Activated naive CD8-positive, alpha-beta T cell treated with anti-CD3 and anti-CD28 coated beads for 36 hours (primary cell): ENCODE measurements at places on chromosomes 16 and 17.

DNA sequence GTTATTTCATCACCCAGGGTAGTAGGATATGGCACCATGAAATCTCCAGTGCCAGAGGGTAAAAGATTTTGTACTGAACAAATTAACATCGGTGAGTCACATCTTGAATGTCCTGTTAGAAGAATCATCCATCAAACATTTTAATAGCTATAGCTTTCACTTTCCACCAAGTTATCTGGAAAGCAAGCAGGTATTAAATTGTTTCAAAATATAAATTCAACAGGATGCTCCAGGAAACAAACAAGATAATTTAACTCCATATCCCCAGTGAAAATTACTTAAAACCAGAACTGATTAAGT is 2.4 kb downstream of the VEZF1 start:
- DNase-seq: no peak

DNA sequence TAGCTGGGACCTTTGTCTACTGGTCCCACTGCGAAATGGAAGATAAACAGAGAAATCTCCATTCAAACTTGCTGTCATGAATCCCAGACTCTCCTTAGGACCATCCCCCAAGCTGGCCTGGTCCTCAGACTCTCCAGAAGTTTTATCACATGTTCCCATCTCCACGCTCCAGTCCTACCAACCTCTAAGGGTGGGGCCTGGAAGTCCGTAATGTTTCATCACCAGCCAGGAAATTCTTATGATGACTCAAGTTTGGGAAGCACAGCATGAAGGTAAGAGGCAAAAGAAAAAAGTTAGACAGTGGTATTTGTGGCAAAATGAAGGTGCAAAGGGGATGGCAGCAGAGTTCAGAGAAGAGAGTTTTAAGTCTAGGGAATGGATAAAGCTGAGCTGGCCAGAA is 52.7 kb downstream of the ZNF18 start:
- no peak for DNase-seq

DNA sequence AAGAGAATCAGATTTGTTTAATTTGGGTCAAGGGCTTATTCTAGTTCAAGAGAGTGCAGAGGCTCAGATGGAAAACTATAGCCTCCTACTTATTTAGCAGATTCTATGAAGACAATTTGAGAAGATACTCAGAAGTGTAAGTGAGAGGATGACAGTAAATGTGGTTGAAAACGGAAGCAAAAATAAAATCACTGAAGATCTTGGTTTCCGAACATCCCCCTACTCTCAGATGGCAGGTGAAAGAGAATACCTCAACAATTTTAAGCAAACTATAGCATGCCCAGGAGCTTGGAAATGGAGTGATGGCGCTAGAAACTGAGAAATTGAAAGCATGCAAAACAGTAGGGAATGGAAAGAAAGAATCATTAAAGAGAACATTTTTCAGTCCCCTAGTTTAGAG is 705.5 kb upstream of the CDH8 start:
- no peak for DNase-seq

DNA sequence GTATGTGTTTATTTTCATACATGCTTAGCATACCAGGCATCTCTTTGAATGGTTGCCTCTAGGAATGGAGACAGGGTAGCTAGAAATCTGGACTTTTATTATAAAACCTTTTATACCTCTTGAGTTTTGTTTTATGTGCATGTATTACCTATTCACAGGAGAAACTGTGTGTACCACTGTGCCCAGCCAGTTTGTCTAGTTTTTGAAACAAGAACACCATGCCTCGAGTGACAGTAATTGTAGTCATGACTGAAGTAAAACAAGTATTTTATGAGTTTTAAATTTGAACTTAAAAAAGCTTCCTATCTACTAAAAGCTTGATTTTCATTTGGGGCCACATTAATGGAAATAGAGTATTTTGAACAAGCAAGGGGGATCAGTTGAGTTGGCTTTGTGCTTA is 57.4 kb downstream of the SNTB2 start:
- no peak for DNase-seq

DNA sequence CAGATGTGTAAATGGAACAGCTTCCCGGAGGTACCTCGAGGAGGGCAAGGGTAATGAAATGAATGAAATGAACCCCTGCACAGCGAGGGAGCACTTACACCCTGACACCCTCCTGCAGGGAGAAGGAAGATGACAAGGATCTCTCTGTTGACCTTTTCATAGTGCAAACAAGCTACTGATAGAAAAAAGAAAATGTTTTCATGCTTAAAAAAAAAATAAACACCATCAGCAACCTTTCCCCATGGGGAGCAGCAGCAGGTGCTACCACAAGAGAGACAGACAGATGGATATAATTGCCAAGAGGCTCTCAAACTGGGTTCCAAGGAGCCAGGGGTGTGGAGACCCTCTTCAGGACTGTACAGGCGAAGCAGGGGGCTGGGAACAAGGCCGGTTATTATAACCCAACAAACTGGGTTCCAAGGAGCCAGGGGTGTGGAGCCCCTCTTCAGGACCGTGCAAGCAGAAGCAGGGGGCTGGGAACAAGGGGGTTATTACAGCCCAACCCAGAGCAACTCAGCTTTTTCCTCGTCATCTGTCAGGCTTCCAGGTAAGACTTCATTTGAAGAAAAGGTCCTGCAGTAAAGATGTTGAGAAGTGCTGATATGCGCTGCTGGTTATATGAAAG is 718 bp upstream of the RPH3AL start:
- no peak for DNase-seq

DNA sequence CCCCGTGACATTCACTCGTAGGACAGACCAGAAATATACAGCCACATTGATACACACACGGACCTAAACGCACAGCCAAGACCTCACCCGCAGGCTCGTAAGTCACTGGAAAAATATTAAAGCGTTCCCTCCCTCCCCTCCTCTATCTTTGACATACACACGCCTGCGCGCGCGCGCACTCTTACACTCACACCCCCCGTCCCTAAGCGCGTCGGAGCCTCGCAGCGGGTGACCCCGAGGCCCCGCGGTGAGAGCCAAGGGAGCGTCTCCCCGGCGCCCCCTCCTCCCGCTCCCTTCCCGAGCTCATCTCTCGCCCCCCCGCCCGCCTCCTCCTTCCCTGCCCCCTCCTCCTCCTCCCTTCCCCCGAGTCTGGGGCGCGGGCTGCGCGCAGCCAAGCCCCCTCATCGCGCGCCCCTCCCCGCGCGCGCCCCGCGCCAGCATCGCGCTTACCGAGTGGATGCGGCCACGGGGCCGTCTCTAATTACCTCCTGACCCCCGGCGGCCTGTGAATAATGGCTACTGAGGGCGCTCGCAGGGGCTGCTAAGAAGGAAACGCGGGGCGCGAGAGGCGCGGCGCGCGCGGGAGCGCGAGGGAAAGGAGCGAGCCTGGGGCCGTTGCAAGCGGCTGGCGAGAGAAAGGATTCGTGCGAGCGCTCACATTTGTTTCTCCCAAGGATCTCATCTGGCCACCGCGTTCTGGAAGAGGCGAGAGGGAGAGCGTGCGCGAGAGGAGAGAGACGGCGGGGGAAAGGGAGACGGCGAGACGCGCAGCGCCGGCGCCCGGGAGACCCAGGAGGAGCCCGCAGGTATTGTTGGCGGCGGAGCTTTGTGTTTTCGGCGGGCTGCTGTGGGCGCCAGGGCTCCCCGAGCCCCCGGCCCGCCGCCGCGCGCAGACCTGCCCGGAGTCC is 42.4 kb downstream of the RAI1 start:
- peak; percentile 50 for DNase-seq

GRCh38 chr17:68403122-68403521 is 54.2 kb downstream of the WIPI1 start:
- DNase-seq: no peak

DNA sequence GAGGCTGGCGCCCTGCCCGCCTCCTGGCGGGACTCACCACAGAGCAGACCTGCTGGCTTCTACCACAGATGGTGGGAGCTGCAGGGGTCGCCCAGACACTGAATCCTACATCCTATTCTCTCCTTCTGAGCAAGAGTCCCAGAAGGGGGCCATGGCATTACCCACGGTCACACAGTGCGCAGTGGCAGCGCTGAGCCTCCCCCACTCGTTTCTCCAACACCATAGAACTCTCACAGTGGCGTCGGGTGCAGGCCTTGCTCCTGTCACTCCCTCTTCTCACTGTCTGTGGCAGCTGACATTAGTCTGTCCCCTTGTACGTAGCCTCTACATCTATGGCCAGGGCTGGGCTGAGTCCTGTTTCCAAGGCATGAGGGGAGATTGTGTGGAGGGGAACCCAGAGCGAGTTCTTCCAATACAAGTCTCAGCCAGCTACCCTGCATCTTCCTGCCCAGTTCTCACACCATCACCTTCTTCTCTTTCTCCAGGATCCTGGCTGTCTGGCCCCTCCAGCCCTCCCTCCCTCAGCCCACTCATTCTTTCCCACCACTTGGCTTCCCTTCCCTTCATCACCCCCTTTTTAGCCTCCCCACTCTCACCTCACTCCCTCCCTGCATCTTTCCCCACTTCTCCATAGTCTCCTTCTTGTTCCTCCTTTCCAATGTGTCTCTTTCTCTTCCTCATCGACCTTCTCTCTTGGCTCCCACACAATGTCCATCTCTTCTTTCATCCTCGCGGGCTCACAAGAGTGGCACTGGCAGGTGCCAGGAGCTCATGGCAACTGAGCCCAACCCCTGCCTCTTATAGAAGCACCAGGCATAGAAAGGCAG is 5.9 kb downstream of the UBTF start:
- no peak for DNase-seq

- DNase-seq: no peak
Measured at GRCh38 chr16:86012221-86012620, 113.3 kb downstream of the IRF8 start.

GRCh38 chr17:16352667-16353316 is 477 bp downstream of the CENPV start:
- DNase-seq: no peak

- DNase-seq: no peak
Measured at GRCh38 chr16:19348125-19348524, 62.6 kb downstream of the CLEC19A start.
